ENCODE measurements at places on chromosomes 2 and 18. TPM values are rescaled to one million over a fixed set of nuclear protein-coding genes. Genes with fewer than 3 reads are reported as not detected.

Gene IL36RN
- total RNA-seq = 0.02 TPM

Gene COL3A1
- total RNA-seq = 0.22 TPM

Gene CROCC2
- total RNA-seq = not detected

Gene ATP8B1
- 5.5 TPM for total RNA-seq

Gene CNDP1
- not detected for total RNA-seq

Gene SOX11
- total RNA-seq = not detected

Gene PAIP2B
- 0.23 TPM for total RNA-seq

Gene ASAP2
- total RNA-seq = 45.3 TPM

Gene MAP2
- total RNA-seq = 1.5 TPM

Gene SLC9A4
- not detected for total RNA-seq

Gene PPM1B
- total RNA-seq = 41.4 TPM

Gene ZSWIM2
- total RNA-seq = not detected

Measured in A549 treated with AZD2906 at 1 μM for 4 hours (cell line).